ENCODE measurements at places on chromosomes 13 and 19.

- no peak for DNase-seq
Measured at GRCh38 chr13:47288546-47288945, 391.7 kb upstream of the HTR2A start.

DNA sequence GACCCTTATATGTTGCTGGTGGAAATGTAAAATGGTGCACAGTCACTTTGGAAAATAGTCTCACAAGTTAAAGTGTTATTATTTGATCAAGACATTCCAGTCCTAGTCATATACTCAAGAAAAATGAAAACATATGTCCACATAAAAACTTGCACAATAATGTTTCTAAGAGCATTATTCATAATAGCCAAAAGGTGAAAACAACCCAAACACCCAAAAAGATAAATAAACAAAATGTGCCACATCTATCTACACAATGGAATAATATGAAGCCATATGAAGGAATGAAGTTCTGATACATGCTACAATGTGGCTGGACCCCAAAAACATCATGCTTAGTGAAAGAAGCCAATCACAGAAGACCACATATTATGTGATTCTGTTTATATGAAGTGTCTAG, 14.4 kb upstream of the AKAP8 start:
- DNase-seq = peak; percentile 57

DNA sequence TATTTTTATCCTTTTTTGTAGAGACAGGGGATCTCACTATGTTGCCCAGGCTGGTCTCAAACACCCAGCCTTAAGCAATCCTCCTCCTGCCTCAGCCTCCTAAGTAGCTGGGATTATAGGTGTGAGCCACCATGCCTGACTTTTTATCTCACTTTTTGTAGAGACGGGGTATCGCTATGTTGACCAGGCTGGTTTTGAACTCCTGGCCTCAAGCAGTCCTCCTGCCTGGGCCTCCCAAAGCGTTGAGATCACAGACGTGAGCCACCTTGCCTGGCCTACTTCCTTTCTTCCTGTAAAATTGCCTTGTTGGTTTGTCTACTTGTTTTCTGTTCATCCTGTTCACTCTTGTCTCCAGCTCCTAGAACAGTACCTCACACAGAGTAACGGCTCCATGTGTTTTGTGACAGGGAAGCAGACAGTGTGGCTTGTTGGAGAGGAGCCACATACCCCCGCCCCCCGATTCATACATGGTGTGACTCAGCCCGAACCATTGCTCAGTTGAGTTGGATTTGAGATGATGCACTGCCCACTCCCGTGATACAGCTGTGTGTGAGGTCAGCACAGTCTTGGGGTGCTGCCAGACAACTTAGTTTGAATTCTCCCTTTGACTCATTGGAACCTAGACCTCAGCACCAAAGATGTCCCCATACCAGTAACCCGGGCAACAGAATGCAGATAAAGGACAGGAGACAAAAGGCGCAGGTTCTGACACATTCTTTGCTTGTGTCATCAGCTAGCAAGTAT, 34.2 kb downstream of the GPR42 start:
- peak; percentile 99 for DNase-seq

- no peak for DNase-seq
Measured at GRCh38 chr13:108268466-108269112, 929 bp upstream of the TNFSF13B start.

DNA sequence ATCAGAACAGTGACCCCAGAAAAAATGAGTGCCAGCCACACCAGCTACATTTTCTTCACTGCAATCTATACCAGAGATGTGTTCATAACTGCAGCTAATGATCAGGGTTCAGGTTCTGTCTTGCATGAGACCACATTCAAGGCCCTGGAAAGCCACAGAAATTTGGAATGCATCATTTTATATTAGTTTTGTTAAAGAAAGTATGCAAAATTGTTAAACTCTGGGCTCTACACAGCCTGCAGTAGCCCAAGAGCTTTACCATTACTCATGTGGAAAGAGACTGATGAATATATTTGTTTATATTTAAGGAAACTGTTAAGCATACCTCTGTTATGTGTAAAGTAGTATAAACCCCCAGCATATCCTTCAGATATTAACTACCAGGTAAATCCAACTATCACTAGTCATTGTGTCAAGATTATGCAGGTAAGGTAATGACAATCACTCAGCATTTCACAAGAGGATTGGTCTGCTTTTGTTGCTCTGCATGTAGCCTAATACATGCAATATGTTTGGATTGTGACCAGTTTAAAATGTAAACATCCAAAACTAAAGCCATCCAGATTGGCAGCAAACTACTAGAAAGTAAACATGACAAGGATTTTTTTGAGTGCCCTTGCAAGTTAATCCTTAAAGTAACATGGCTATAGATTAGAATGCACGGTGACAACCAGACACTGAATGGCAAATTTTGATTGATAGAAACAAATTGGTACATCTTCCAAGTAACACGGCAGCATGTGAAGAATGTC, 429.1 kb upstream of the ARGLU1 start:
- no peak for DNase-seq

GRCh38 chr19:7263521-7263920, 30.7 kb downstream of the INSR start:
- no peak for DNase-seq

DNA sequence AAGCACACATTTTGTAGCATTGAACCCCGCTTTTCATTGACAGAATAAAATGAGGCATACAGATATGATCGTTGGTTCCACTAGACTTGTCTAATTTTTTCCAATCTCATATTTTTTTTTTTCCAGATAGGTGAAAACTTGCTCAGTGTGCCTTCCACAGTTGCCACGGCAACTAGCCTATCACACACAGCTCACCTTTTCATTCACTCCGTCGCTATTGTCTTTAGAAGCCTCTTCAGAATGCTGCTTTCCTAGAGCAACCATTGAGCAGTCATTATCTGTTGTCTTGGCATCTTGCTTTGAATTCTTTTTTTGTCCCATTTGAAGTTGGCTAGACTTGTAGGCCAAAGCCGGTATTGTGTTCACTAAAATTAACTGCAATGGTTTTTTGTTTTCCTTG, 37.7 kb upstream of the ESD start:
- DNase-seq = no peak

DNA sequence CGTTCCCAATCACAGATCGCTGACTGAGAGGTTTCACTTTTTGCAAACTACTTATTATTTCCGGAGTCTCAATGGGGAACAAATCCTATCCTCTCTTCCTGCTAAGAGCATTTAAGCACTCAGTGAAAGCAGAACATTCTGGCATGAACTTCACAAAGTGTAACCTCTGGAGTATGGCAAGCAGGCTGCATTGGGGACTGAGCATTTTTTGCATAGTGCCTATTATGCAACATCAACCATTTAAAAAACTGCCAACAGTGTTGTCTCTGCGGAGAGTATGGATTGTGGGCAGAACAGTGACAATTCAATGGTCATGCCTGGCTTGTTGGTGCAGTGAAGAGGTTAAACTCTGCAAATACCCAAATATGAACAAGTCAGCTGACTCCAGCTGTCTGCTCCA, 484.6 kb downstream of the OLFM4 start:
- DNase-seq = no peak

DNA sequence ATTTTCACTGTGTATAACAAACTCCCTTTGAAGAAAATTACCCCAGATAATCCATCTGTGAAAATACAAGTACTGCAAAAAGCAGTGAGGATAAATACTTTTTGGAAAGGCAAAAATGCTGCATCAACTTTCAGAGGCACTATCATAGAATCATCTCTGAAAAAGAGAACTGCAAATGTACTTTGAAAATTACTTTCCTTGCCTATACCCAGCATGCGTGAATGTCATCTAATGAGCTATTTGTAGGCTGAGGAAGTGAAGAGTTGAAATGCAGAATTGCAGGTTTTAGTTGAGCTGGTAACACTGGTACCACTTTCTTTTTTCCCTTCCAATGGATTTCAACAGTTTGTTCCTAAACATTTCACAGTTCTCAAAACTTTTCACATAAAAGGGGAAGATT, 196.7 kb downstream of the TBC1D4 start:
- DNase-seq = no peak

GRCh38 chr19:35248310-35249145, at the start of gene LSR:
LSR (plus strand) TSS chr19:35249002; CDS start chr19:35249023, 21 bp downstream.
- DNase-seq = no peak

- DNase-seq = no peak
Measured at GRCh38 chr19:2806736-2807378, 12.8 kb upstream of the ZNF554 start.

DNA sequence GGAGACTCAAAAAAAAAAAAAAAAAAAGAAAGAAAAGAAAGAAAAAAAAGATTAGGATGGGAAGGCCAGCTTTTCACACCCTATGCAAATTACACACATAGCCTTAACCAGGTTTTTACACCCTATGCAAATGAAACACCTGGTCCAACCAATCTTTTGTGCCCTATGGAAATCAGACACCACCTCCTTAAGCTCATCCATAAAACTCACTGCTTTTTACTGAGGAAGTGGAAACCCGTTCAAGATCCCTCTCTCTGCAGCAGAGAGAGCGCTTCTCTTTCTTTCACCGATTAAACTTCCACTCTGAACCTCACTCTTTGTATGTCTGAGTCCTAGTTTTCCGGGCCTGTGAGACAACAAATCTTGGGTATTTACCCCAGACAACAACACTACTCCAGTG, 25.3 kb upstream of the HOMER3 start:
- no peak for DNase-seq

GRCh38 chr13:25466880-25467279, 95.1 kb downstream of the ATP8A2 start:
- no peak for DNase-seq

DNA sequence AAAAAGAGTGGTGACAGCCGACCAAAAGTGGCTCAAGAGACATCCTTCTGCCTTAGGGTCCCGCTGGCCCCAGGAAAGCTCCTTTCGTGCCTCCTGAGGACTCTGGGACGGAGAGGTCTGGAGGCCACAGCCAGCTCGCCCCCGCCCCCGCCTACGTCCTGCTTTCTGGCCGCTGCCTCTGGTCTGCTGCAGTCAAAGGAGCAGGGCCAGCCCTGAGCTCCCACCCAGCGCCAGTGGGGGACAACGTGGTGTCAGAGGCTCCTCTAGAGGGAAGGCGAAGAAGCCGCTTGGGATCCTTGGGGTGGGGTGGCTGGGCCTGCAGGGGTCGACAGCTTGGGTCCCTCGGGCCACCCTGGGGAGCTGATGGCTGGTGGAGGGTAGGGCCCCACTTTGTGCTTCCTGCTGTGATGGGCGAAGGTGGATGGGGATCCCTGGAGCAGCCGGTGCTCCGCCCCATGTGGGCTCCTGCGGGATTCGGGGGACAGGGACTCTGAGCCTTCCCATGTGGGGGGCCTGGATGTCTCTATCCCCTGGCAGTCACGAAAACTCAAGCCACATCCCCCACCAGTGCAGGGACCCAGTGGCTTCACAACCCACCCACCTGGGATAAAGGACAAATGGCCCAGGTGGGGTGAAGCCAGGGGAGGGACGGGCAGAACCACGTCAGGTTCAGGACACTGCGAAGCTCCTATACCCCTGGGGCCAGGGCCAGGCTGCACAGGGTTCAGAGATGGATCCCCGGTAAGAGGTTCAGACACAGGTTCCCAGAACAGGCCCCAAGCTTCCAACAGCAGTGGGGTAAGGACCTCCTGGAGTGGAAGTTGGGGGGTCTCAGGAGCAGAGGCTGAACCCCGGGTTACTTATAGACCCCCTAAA, 9.0 kb upstream of the DIRAS1 start:
- DNase-seq = no peak

DNA sequence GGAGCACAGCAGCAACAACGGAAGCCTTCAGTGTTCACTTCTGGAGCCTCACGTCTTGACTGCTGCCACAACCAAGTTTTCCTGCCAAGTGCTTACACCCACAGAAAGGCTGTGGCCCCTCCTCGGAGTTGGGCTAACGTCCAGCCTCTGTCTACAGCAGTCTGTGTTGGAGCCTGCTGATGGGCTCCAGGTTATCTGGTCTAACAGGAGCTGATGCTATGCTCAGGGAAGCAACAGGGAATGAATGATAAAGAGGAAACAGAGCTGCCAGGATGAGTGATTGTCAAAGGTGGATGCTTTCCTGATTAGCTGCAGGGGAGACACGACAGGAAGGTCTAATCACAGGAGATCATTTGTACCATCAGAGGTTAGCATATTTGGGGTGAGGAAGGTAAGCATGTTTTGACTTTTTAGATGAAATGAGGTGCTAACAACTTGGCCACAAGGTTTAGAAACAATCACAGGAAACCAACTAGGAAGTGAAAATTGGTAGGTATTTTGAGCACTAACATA, 53.8 kb upstream of the RCBTB2 start:
- DNase-seq = peak; percentile 35

- DNase-seq = no peak
Measured at GRCh38 chr19:39297931-39298634, 1.9 kb downstream of the IFNL1 start.

GRCh38 chr13:74820809-74821208, 661.2 kb downstream of the TBC1D4 start:
- DNase-seq = no peak

- DNase-seq = no peak
Measured at GRCh38 chr19:58556622-58557220, 1.7 kb downstream of the UBE2M start.

DNA sequence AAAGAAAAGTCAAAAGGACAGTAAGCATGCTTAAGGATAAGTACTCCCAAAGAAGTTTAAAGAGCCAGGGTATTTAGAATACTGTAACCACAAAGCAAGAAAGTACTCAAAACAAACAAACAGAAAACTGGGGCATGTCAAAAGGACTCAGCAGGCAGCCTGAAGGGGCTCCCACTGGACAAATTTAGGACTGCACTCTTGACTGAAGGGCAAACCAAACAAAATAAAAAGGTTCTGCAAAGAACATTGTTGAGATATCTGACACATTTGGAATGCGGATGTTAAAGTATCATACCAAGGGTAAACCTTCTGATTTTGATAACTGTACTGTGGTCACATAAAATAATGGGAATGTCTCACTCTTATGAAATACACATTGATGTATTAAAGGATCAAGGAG, 157.4 kb downstream of the TNFSF13B start:
- DNase-seq = no peak

DNA sequence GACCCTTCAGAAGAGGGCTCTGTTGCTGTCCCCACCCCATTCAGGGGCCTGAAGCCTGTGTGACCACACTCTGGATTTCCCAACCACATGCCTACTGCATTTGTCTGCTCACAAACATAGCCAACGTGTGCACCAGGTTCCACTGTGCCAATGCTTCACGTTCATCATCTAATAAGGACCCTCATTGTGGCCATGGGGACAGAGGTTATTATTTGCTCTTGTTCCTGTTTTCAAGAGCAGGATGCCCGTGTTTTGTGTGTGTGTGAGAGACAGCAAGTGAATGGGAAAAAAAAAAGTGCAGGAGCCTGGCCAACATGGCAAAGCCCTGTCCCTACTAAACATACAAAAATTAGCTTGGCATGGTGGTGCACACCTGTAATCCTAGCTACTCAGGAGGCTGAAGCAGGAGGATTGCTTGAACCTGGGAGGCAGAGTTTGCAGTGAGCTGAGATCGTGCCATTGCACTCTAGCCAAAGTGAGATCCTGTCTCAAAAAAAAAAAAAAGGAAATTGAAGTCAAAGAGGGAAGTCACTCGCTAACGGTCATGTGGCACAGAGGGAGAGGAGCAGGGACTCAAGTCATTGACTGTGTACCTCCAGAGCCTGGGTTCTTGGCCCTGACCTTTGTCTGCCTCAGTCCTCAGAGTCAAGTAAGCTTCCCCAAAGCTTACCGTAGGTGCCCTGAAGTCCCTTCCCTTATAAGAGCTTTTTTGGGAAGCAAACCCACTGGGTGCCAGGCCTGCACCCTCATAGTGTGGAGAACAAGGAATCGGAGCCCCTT, 6.9 kb downstream of the B3GNT8 start:
- no peak for DNase-seq

- DNase-seq = no peak
Measured at GRCh38 chr19:3608079-3608641, 1.5 kb upstream of the TBXA2R start.

GRCh38 chr19:1384085-1384462, 367 bp downstream of the NDUFS7 start:
- peak; percentile 17 for DNase-seq
